Activated CD4-positive, alpha-beta memory T cell treated with anti-CD3 and anti-CD28 coated beads for 36 hours (primary cell): ENCODE measurements at places on chromosomes 16 and 17. TPM values are rescaled to one million over a fixed set of nuclear protein-coding genes. Genes with fewer than 3 reads are reported as not detected.

The YBX2 gene
- total RNA-seq, result 0.83 TPM

- DNase-seq, result no peak
Measured at GRCh38 chr16:3035972-3036725, 595 bp downstream of the BICDL2 start.

DNA sequence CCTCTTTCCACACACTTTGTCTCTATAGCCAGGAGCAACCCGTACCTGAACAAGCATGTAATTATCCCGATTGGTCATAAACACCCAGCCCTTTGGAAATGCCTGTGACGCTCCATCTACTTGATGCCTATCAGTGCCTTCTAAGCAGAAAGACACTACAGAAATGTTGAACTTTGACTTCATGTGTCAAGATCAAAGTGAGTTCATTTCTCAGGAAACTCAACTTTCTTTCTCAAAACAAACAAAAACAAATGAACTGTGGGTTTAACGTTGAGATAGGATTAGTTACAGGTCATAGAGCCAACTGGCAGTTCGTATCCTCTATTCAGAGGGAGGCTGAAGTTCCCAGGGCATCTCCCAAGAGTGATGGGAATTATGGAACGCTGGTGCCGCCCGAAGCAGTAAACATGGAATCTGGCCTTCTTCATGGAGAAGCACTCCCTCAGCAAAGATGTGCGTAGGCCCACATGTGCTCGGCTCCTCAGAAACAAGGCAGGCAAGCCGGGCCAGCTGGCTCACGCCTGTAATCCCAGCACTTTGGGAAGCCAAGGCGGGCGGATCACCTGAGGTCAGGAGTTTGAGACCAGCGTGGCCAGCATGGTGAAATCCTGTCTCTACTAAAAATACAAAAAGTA is 9.5 kb downstream of the SLC6A4 start:
- DNase-seq, result no peak

DNA sequence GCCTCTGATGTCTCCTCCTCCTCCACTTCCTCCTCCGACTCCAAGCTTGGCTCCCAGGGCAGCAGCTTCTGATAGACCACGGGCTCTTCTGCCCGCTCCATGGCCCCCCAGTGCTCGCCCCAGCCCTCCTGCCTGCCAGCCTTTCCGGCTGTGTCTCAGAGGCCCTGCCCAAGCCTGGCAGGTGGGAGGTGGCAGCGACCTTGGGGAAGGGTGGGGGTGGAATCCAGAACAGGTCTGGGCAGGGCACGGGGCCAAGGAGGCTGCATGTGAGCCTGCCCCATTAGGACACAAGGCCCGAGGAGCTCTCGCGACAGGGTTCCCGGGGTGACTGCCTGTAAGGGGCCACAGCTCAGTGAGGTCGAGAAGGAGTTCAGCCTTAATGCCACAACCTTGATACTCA is at the start of gene GGT6:
GGT6 (minus strand) TSS at position 157 of the 400 bp plus-strand sequence; CDS start at position 101, 56 bp downstream.
- DNase-seq, result no peak

- no peak for DNase-seq
Measured at GRCh38 chr16:75027520-75028300, 28.9 kb downstream of the ZNRF1 start.

DNA sequence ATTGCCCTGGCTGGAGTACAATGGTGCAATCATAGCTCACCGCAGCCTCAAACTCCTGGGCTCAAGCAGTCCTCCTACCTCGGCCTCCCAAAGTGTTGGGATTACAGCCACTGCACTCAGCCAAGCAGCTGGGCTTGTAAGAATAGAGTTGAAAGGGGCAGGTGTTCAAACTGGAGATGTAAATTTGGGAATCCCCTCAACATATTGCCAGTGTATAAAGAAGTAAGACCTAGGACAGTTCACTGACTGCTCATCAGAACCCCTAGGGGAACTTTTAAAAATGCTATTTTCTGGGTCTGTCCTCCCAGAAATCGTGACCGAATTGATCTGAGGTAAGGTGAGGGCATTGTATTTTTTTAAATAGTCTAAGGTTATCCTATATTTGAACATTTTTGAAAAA is 8.9 kb upstream of the DNAJA2 start:
- DNase-seq, result no peak

GRCh38 chr17:46876353-46876887 is 25.0 kb downstream of the WNT9B start:
- no peak for DNase-seq

GRCh38 chr16:22425036-22425801 is 50.8 kb upstream of the CDR2 start:
- no peak for DNase-seq
